GM23248 (cell line): ENCODE measurements at places on chromosomes 2 and 18.

- peaks cover 23% of the 10 kb centered on the region for H3K4me1 ChIP-seq
- DNase-seq = peak; percentile 59
Measured at GRCh38 chr2:32008805-32009515, 1.8 kb downstream of the MEMO1 start.

GRCh38 chr18:75205514-75206132 is 3.3 kb downstream of the PTGR3 start:
- H3K27me3 ChIP-seq = no peaks in the 10 kb centered on the region
- DNase-seq = no peak

GRCh38 chr2:46499392-46499785 is 20.0 kb downstream of the TMEM247 start:
- no peaks in the 10 kb centered on the region for H3K27me3 ChIP-seq
- no peaks in the 10 kb centered on the region for H3K36me3 ChIP-seq
- peak overlapping the region; percentile 71 for H3K27ac ChIP-seq
- peak overlapping the region; percentile 82 for H3K4me3 ChIP-seq
- DNase-seq = peak; percentile 9

DNA sequence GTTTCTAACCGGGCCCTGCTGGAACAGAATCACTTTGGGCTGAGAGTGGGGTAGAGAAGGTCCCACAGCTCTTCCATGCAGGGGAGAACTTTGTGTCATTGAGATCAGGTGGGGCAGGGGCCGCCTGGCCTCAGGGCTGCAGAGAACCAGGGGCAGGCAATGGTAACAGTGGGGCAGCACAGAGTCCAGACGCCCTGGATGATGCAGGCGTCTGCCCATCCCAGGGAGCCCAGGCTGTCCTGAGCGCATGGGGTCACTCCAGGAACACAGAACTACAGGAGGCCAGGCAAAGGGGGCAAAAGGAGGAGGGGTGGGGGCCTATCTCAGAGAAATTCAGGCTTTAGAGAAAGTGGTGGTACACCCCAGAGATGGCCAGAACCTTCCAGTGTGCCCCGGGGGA is 121.3 kb downstream of the NDUFA10 start:
- no peak overlapping the region for H3K27ac ChIP-seq
- no peak overlapping the region for H3K4me3 ChIP-seq
- no peaks in the 10 kb centered on the region for H3K36me3 ChIP-seq
- H3K27me3 ChIP-seq = no peaks in the 10 kb centered on the region

- no peaks in the 10 kb centered on the region for H3K36me3 ChIP-seq
- no peaks in the 10 kb centered on the region for H3K4me1 ChIP-seq
- no peak for DNase-seq
- no peaks in the 10 kb centered on the region for H3K27me3 ChIP-seq
- no peak overlapping the region for H3K27ac ChIP-seq
Measured at GRCh38 chr18:58334061-58334460, 290.0 kb downstream of the NEDD4L start.

DNA sequence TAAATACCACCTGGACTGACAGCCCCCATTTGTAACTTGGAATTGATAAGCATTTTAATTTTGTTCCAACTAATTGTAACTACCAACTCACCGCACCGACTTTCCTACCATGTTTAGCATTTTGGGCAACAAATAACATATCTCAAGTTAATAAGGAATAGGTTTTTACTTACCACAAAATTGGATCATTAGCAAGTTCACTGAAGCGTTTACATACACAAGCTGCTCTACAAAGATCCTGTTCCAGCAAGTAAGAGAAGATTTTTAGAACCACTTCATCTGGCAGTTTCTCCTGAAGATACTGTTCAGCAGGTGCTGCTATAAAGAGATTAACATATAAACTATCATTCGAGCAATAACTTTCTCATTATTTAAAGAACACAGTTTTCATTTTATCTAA is 55.7 kb downstream of the MSH6 start:
- H3K4me1 ChIP-seq = no peaks in the 10 kb centered on the region
- H3K27ac ChIP-seq = no peak overlapping the region
- DNase-seq = no peak
- H3K36me3 ChIP-seq = peaks cover 51% of the 10 kb centered on the region

- no peaks in the 10 kb centered on the region for H3K27me3 ChIP-seq
- no peak overlapping the region for H3K4me3 ChIP-seq
- no peaks in the 10 kb centered on the region for H3K36me3 ChIP-seq
- DNase-seq = no peak
- H3K4me1 ChIP-seq = no peaks in the 10 kb centered on the region
- no peak overlapping the region for H3K27ac ChIP-seq
Measured at GRCh38 chr2:27416151-27416550, 6.8 kb upstream of the PPM1G start.

DNA sequence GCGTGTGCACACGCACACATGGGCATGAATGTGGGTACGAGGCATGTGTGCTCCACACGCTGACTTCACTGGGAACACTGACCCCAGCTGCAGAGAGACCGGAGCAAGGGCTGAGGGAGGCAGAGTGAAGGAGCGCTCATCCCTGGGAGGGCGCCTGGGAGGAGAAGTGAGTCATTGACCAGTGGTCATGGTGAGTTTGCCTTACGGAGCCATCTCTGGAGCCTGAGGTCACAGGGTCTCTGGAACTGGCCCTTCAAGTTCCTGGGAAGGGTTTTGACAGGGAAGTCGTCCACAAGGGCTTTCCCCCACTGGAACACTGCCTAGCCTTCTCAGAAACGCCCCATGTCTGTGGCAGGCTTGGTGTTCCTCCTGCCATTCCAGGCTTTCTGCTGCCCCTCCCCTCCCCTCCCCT is 14.3 kb upstream of the TMEM185B start:
- no peaks in the 10 kb centered on the region for H3K27me3 ChIP-seq
- peaks cover 26% of the 10 kb centered on the region for H3K4me1 ChIP-seq
- no peak overlapping the region for H3K4me3 ChIP-seq
- H3K36me3 ChIP-seq = no peaks in the 10 kb centered on the region

GRCh38 chr2:61689568-61689967 is 151.4 kb upstream of the XPO1 start:
- peak overlapping the region; percentile 60 for H3K4me3 ChIP-seq
- H3K27me3 ChIP-seq = no peaks in the 10 kb centered on the region
- 0 out of 2 replicates have a peak overlapping the region, but pooled peaks have one; percentile 23 for H3K27ac ChIP-seq
- no peaks in the 10 kb centered on the region for H3K36me3 ChIP-seq
- peaks cover 10% of the 10 kb centered on the region; the same call in 1 of the 2 replicates for H3K4me1 ChIP-seq

- no peaks in the 10 kb centered on the region for H3K27me3 ChIP-seq
- no peak overlapping the region for H3K27ac ChIP-seq
- no peak overlapping the region for H3K4me3 ChIP-seq
- H3K4me1 ChIP-seq = no peaks in the 10 kb centered on the region
- DNase-seq = no peak
- H3K36me3 ChIP-seq = no peaks in the 10 kb centered on the region
Measured at GRCh38 chr2:205337274-205337673, 345.0 kb upstream of the NRP2 start.

DNA sequence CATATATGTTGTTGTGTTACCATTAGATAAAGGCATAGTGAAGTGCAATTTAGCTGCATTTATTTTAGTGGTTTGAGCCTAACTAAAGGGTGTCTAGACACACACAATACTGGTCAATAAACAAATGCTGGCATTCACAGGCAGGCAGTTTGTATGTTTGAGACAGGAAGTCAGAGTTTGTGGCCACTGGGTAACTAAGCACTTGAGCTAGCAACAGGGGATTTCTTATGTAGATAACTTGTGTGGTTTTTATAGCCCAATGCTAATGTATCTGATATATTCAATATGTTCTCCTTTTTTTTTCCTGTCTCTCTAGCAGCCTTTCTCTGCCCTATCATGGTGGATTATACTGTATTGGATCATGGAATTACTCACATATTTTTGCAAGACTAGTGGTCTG is 38.1 kb downstream of the LRRTM4 start:
- H3K4me3 ChIP-seq = no peak overlapping the region
- H3K27me3 ChIP-seq = no peaks in the 10 kb centered on the region
- no peaks in the 10 kb centered on the region for H3K4me1 ChIP-seq
- H3K27ac ChIP-seq = no peak overlapping the region

- DNase-seq = peak; percentile 11
- H3K4me1 ChIP-seq = peaks cover 28% of the 10 kb centered on the region
- no peaks in the 10 kb centered on the region for H3K27me3 ChIP-seq
- H3K27ac ChIP-seq = peak overlapping the region; percentile 46
Measured at GRCh38 chr2:222756362-222756831, 84.9 kb downstream of the MOGAT1 start.

DNA sequence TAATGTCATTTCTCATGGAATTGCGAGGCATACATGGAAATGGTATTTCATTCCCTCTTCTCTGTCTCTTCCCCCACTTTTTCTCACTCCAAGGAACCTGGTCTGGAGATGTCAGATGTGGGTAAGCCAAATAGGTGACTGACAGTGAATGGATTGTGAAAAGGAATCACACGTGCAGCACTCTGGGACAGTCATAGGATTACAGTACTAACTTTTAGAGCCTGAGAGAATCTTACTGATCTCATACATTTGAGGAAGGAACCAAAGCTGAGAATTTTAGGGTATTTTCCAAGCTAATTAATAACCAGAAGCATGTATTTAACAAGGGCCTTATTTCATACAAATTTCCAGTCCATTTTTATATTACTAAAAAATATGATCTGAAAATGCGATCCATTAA is 58.1 kb upstream of the ERBB4 start:
- H3K4me3 ChIP-seq = no peak overlapping the region
- no peaks in the 10 kb centered on the region for H3K27me3 ChIP-seq
- H3K36me3 ChIP-seq = no peaks in the 10 kb centered on the region
- no peak overlapping the region for H3K27ac ChIP-seq
- DNase-seq = peak; percentile 14
- peaks cover 19% of the 10 kb centered on the region for H3K4me1 ChIP-seq

GRCh38 chr18:6249170-6249569 is 165.5 kb downstream of the L3MBTL4 start:
- no peaks in the 10 kb centered on the region for H3K36me3 ChIP-seq
- H3K27me3 ChIP-seq = no peaks in the 10 kb centered on the region
- H3K27ac ChIP-seq = no peak overlapping the region
- no peaks in the 10 kb centered on the region for H3K4me1 ChIP-seq
- no peak overlapping the region for H3K4me3 ChIP-seq
- DNase-seq = no peak

- no peak overlapping the region for H3K4me3 ChIP-seq
- no peak for DNase-seq
- H3K27me3 ChIP-seq = no peaks in the 10 kb centered on the region
- H3K4me1 ChIP-seq = peaks cover 9% of the 10 kb centered on the region
Measured at GRCh38 chr2:37201208-37201607, 4.9 kb downstream of the CEBPZOS start.

DNA sequence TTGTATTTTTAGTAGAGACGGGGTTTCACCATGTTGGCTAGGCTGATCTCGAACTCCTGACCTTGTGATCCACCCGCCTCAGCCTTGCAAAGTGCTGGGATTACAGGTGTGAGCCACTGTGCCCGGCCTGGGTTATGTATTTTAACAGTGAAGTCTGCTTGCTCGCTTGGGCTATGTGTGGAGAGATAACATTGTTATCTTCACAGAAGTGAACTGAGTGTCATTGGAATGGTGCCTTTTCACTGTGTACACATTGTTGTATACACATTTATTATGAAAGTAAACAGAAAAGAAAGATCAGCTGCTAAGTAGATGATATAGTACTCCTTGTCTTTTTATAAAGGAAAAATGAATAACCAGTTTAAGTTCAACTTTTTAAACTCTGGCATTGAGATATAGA is 30.4 kb downstream of the RNF138 start:
- H3K27ac ChIP-seq = no peak overlapping the region
- no peak overlapping the region for H3K4me3 ChIP-seq
- no peaks in the 10 kb centered on the region for H3K27me3 ChIP-seq
- DNase-seq = no peak
- peaks cover 12% of the 10 kb centered on the region for H3K36me3 ChIP-seq

GRCh38 chr2:26769089-26769761 is 5.1 kb downstream of the SLC35F6 start:
- peaks cover 39% of the 10 kb centered on the region for H3K4me1 ChIP-seq
- DNase-seq = peak; percentile 88
- H3K4me3 ChIP-seq = no peak overlapping the region
- peak overlapping the region; percentile 33 for H3K27ac ChIP-seq

DNA sequence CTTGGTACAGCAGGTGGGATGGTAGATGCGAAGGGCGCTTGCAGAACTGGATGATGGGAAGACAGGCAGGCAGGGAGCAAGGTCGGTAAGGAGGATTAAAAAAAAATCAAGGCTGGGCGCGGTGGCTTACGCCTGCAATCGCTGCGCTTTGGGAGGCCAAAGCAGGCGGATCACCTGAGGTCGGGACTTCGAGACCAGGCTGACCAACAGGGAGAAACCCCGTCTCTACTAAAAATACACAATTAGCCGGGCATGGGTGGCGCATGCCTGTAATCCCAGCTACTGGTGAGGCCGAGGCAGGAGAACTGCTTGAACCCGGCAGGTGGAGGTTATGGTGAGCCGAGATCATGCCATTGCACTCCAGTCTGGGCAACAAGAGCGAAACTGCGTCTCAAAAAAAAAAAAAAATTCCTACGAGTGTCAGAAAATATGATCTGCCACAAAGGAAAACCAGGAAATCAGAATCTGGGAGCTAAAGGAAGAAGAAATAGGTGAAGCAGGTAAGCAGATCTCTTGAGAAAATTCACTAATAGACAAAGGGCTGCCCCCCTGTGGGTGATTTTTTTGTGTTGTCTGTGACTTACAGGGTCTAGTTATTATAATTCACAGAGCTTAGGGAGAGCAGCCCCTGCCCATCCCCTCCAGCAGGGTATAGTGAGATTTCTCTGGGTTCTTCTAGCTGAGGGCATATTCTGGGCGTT is 46.2 kb downstream of the C2orf42 start:
- peaks cover 6% of the 10 kb centered on the region for H3K4me1 ChIP-seq
- no peak for DNase-seq

GRCh38 chr18:59758106-59758505 is 60.9 kb upstream of the CCBE1 start:
- no peak for DNase-seq
- no peak overlapping the region for H3K4me3 ChIP-seq
- H3K27me3 ChIP-seq = no peaks in the 10 kb centered on the region
- no peaks in the 10 kb centered on the region for H3K36me3 ChIP-seq

- peaks cover 84% of the 10 kb centered on the region for H3K27me3 ChIP-seq
- H3K4me1 ChIP-seq = no peaks in the 10 kb centered on the region
- H3K4me3 ChIP-seq = no peak overlapping the region
- no peak for DNase-seq
- H3K36me3 ChIP-seq = no peaks in the 10 kb centered on the region
Measured at GRCh38 chr2:121034551-121034950, 250.5 kb downstream of the TFCP2L1 start.

DNA sequence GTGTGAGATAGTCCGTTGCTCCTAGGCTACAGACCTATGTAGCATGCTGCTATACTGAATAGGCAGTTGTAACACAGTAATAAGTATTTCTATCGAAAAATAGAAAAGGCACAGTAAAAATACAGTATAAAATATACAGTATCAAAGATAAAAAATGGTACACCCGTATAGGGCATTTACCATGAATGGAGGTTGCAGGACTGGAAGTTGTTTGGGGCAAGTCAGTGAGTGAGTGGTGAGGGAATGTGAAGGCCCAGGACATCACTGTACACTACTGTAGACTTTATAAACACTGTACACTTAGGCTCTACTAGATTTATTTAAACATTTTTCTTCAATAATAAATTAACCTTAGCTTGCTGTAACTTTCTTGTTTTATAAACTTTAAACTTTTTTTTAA is 3.5 kb downstream of the MAP3K20 start:
- H3K27ac ChIP-seq = peak overlapping the region; percentile 87
- no peaks in the 10 kb centered on the region for H3K36me3 ChIP-seq
- H3K4me1 ChIP-seq = peaks cover 36% of the 10 kb centered on the region
- no peaks in the 10 kb centered on the region for H3K27me3 ChIP-seq
- no peak for DNase-seq
- no peak overlapping the region; the same call in 1 of the 2 replicates for H3K4me3 ChIP-seq
